ENCODE measurements at places on chromosomes 12 and 14. TPM values are rescaled to one million over a fixed set of nuclear protein-coding genes. Genes with fewer than 3 reads are reported as not detected.

COX8C gene
- not detected for total RNA-seq

ADSS1 gene
- 9.9 TPM for total RNA-seq

GRCh38 chr12:106142591-106143261, 4.0 kb upstream of the NUAK1 start:
- H3K36me3 ChIP-seq: no peaks in the 10 kb centered on the region
- H3K27ac ChIP-seq: no peak overlapping the region
- H3K27me3 ChIP-seq: no peaks in the 10 kb centered on the region
- DNase-seq: no peak

DNA sequence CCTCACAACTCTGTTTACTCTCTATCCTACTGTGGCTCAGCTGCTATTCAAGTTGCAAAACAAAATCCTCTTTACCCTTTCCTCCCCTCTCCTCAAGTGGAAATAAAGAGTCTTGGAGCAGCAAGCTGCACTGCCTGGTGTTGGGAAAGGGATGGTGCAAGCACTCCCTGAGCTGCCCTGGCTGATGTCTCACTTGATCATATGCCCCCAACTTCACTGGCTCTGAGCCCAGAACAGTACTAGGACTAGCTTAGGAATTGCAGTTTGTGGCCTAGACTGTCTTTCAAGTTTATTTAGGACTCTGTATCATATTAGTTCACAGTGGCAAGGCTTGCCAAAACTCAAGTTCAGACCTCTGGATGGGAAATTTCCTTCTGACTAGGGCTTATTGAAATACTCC, 1683.8 kb upstream of the SEL1L start:
- no peaks in the 10 kb centered on the region for H3K27me3 ChIP-seq
- H3K27ac ChIP-seq: no peak overlapping the region
- no peak overlapping the region for H3K4me3 ChIP-seq
- no peak for DNase-seq
- no peaks in the 10 kb centered on the region for H3K4me1 ChIP-seq

BICDL1 gene
- 18.2 TPM for total RNA-seq

- peaks cover 3% of the 10 kb centered on the region for H3K4me1 ChIP-seq
- H3K27ac ChIP-seq: no peak overlapping the region
- H3K36me3 ChIP-seq: no peaks in the 10 kb centered on the region
- H3K4me3 ChIP-seq: no peak overlapping the region
These were observed 29.6 kb downstream of the ACADS start for GRCh38 chr12:120755269-120755668.
